Urinary bladder (tissue), 4 donors: ENCODE measurements at places on chromosomes 16 and 17. TPM values are rescaled to one million over a fixed set of nuclear protein-coding genes. Genes with fewer than 3 reads are reported as not detected.
A peak's percentile ranks its signal among the peaks of the same experiment; 100 is the strongest.

Gene TLCD3B
- total RNA-seq: 0.32 TPM

Gene SDK2
- 5.0 TPM for total RNA-seq

Gene GLIS2
- total RNA-seq: 6.1 TPM

Gene PRSS21
- total RNA-seq: not detected

Gene ZNF48
- 6.7 TPM for total RNA-seq

Gene FAM171A2
- total RNA-seq: 5.7 TPM

Gene TP53TG3C
- total RNA-seq: not detected

Gene RPS15A
- total RNA-seq: 1,611 TPM

Gene TMEM204
- 10.0 TPM for total RNA-seq

Gene CFAP97D1
- not detected for total RNA-seq

Gene CCR7
- 0.58 TPM for total RNA-seq

Gene MAP2K4
- total RNA-seq: 69.9 TPM

Gene TBC1D3C
- 1.0 TPM for total RNA-seq

Gene PRSS36
- total RNA-seq: 2.0 TPM

Gene OTOA
- 0.42 TPM for total RNA-seq

DNA sequence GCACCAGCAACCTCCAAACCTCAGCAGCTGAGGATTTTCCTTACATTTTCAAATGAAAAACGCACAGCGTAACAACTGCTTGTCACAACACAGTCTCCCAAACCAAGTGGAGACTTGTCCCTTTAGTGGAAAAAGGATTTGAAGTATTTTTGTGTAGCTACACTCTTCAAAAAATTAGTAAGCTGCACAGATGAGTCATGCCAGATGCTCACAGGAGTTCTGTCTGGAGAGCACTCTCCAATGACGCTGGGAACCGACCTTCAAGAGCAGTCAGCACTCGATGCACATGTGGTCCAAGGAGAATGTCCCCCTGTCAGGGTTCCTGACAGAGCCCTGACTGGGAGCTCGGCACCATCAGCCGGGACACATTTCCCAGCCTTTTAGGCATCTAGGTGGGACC is 39.8 kb downstream of the MAP1LC3B start:
- DNase-seq: no peak

- no peak for DNase-seq
Observed at GRCh38 chr17:76048711-76049110, 21.6 kb upstream of the EVPL start.

- no peak for DNase-seq
Observed at GRCh38 chr17:5701381-5701780, 117.1 kb upstream of the NLRP1 start.

DNA sequence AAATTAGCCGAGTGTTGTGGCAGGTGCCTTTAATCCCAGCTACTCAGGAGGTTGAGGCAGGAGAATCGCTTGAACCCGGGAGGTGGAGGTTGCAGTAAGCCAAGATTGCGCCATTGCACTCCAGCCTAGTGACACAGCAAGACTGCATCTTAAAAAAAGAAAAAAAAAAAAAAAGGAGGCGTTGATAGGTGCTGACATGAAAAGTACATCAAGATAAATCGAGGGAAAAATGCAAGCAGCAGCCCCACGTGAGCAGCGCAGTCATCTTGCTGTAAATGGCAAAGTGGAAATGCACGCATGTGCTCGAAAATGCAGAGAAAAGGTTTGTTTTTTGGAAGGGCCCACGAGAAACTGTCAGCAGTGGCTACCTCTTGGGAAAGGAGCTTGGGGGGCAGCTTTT is 20.9 kb downstream of the MXRA7 start:
- DNase-seq: no peak

DNA sequence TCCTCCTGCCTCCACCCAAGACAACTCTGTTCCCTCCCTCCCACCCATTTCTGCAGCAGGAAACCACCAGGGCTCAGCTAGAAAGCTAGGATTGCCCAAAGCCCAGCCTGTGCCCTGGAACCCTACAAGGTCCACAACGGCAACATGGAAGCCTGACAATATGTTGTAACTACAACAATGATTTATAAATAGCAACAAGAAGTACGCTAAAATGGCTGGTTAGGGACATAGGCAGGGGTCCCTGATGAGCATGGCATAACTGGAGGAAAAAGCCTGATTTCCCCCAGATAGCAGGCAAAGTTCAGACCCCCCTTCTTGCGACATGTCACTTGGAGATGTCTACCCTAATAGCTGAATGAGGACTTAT is 6.6 kb downstream of the ST3GAL2 start:
- no peak for DNase-seq

- DNase-seq: peak; percentile 28
Observed at GRCh38 chr16:11639925-11640899, 28.0 kb upstream of the SNN start.

- DNase-seq: no peak
Observed at GRCh38 chr16:85970738-85971137, 71.8 kb downstream of the IRF8 start.

GRCh38 chr16:83779886-83780285 is 27.9 kb upstream of the HSBP1 start:
- DNase-seq: no peak

- DNase-seq: no peak
Observed at GRCh38 chr16:82187829-82188228, 17.8 kb upstream of the MPHOSPH6 start.

DNA sequence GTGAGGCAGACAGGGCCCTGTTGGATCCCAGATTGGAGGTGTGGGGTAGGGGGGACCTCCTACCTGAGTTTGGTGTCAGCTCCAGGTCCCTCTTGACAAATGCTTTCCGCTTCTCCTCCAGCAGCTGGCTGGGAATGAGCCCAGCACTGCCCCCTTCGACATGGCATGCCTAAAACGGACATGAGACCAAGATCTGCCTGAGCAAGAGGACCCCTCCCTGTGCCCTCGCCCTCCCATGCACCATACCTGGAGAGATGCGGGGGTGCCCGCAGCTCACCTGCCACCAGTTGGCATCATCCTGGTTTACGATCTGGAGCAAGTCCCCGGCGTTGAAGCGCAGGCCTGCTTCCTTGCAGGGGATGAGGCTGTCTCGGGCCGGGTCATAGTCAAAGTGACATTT is 26.2 kb downstream of the MPP2 start:
- DNase-seq: no peak

GRCh38 chr16:66846831-66847230 is 2.6 kb downstream of the CA7 start:
- DNase-seq: no peak

- peak; percentile 77 for DNase-seq
Observed at GRCh38 chr17:41812381-41813151, at the start of gene FKBP10. Gene FKBP10 (plus strand): TSS chr17:41813004. CDS start chr17:41813035, 31 bp downstream.

DNA sequence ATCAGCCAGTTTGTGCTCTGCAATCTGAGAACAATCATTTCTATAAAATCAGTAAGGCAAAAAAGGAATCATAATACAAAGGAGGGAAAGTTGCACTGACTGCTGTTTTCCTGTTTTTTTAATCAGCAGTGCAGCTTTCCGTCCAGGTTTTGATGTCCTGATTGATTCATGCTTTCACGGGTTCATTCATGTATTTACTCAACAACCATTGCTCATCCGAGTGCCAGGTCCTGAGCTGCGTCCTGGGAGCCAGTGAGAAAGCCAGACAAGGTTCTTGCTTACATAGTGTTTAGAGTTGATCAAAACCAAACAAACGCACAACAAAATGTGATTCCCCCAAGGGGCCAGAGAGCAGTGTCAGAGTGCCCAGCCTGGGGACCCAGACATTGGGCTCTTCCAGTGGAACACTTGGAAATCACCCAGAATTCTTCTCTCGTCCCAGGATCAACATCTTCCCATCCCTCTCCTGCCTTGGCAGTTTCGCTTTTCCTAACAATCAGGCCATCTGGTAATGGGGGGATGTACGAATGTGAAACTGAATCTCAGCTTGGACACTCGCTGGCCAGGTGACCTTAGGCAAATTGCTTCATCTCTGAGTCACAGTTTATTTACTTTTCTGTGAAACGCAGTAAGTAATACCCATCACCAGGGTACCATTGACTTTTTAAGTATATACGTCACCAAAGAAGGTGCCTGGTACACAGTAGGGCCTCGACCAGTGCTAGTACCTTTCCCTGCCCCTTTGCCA is 13.3 kb upstream of the C1QL1 start:
- no peak for DNase-seq

GRCh38 chr17:62614142-62614541 is 13.3 kb upstream of the MRC2 start:
- DNase-seq: peak; percentile 18

DNA sequence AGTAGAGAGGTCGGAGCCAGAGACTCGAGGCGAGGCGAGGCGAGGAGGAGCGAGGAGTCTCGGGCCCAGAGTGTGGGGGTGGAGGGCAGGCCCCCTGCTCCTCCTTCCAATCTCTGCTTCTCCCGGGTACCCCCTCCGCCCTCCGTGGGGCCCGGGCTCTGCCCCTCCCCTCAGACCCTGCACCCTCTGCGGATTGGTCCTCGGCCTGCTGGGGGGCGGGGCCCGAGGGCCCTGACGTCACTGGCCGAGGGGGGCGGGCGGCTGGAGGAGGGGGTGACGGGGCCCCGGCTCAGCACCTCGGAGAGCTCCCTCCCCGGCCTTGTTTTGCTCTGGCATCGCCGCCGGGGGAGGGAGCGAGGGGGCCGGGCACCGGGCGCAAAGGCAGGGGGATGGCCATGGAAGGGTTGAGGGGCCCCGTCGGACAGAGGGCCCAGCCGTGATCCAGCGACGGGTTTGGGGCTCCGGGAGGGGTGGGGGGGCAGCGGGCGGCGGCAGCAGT is at the start of gene RUNDC3A:
Gene RUNDC3A (plus strand): TSS at position 282 of the 499 bp plus-strand sequence. CDS start 232 bp downstream, outside the sequence.
- peak; percentile 66 for DNase-seq

DNA sequence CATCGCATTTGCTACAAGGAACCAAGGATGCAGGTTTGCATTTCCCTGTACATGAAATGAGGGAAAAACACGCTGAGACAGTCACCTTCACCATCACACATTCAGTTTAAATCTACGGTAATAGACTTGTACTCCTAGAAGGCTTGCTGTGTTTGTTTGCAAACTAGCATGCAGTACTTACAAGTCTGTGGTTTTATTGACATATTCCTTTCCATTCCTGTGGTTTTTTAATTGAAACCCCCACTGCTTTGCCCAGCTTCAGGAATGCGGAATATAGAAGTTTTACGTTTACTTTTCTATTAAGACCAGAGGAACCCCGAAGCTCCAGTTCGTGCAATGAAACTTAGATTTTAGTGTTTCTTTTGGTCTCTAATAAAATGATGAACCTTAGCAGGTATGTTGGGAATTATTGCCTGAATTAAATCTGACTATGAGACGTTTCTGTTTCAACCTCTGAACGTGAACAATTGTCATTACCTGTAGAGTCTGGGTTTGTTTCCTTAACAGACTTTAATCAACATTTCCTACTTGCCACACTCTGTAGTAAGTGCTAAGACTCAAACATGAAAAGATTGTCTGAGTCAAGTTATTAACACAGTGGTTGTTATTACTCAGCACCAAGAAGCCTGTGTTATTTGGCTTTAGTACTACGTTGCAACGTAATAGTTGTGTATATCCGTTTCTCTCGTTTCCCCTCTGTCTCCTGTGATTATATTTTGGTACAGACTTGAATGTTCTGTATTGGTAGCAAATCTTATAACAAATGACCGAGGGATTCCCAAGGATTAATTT is 793.3 kb upstream of the GOT2 start:
- DNase-seq: no peak

DNA sequence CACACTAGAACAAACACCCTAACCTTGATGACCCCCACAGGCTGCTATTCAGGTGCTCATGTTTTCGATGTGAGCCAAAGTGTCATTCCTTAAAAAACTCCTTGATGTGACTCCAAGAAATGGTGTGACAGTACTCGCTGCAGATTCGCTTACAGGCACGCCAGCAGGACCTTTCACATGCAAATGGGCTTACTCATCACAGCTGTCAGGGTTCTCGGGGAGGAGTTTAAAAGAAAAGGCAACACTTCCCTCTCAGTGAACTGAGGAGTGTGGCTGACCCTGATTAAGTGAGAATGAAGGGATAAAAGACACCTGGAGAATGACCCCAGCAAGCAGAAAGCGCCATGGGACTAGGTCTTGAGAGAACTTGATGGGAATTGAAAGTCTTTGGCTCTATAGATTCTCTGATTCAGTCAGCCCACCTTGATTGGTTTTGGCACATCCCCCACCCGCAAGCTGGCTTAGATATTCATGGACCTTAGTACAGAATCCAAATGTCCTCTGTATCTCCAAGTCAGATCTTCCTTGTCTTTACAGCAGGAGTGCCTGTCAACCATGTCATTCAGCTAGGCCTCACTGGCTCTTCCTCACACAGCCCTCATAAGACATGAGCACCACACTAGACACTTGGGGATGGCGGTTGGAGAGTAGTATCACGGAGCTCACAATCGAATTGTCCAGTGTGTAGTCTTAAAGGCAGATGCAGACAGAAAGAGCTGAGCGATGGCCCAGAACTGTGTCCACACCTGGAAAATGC is 82.6 kb downstream of the HIC1 start:
- DNase-seq: no peak

DNA sequence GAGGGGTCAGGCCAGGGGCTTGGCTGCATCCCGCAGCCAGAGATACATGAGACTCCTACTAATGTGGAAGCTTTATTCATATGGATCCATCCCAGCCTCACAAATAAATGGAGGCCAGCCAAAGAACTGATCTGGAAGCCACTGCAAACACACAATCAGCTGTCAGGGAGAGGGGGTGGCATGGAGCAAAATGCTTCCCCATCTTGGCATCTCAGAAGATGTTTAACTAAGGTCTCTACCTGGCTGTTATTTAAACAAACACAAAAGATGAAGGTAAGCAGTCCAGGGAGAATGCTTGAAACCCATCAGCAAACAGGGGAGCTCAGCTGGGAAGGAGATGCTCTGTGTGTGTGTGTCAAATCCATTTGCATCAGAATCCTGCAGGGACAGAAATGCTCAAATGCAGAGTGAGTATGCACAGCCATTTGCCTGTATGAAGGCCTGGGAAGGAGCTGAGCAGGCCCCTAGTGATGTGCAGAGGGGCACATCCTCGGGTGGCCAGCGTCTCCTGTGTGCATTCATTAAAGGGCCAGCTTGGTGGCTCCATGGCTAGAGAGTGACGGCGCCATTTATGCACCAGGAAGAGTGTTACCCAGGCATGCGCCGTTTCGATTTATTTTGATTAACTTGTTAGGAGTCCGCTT is 34.2 kb upstream of the IRX3 start:
- DNase-seq: no peak

DNA sequence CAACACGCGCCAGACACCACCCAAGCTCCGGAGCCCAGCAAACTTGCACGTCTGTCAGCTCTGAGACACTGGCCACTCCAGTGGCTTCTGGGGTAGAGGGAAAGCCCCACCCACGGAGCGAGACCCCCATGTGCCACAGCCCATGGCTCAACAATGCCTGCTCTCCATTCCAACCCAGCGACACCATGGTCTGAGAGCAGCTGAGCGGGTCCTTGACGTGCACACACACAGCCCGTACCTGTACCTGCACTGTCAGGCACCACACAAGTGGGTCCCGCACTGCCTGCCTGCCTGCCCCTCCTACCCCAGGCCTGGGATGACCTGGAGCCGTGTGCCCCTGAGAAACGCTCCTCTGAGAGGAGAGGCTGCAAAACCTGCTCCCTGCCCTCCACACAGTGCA is 77.0 kb downstream of the ZNF778 start:
- DNase-seq: no peak

- DNase-seq: no peak
Observed at GRCh38 chr16:526181-527014, 1.1 kb upstream of the CAPN15 start.

GRCh38 chr17:6303664-6304063 is 131.3 kb downstream of the AIPL1 start:
- no peak for DNase-seq

- DNase-seq: no peak
Observed at GRCh38 chr17:49573510-49574322, 2.0 kb upstream of the NXPH3 start.

- DNase-seq: no peak
Observed at GRCh38 chr16:27315333-27316037, 1.7 kb downstream of the IL4R start.
